NCI-H524 (cell line): ENCODE measurements at places on chromosomes 1 and 21.

GRCh38 chr1:147735423-147735822, 25.0 kb downstream of the GJA5 start:
- no peak for DNase-seq

DNA sequence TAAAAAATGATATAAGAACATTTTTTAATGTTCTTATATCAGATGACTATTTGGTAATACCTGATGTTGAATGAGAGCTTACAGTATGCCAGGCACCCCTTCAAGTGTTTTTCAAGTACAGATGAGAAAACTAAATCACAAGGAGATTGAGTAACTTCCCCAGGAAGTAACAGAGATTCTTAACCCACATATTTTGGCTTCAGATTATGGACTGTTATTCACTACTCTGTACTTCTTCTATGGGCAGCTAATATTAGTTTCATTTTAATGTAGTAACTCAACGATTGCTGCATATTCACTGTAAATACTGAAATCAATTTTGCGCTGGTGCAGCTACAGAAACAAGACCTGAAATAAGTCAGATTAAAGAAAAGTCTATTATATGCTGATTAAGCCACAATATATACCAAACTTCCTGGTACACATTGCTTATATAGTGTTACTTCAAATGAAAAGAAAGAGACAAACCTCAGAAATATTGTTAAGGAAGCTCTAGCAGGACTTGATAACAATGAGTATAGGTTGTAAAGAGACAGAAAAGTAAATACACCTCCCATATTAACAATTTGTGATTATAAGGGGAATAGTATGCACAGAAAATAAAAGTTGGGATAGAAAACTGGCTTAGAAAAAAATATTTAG, 19.7 kb downstream of the DPYD start:
- no peak for DNase-seq

- DNase-seq: no peak
These were observed 23.1 kb downstream of the SOD1 start for GRCh38 chr21:31682620-31683019.

GRCh38 chr1:205375835-205376545, 19.3 kb upstream of the KLHDC8A start:
- DNase-seq: peak; percentile 53

DNA sequence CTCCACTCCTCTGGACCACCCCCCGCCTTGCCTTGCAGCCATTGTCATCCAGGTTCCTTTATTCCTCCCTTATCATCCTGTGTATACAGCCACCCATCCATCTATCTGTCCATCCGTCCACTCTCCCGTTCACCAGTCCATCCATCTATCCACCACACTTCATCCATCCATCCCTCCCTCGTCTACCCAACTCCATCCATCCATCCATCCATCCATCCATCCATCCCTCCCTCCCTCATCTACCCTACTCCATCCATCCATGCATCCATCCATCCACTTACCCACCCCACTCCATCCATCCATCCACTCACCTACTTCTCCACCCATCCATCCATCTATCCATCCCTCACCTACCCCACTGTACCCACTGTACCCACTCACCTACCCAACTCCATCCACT, 35.4 kb downstream of the DHRS3 start:
- no peak for DNase-seq

- no peak for DNase-seq
These were observed 10.3 kb downstream of the ACTRT2 start for GRCh38 chr1:3031401-3032221.

DNA sequence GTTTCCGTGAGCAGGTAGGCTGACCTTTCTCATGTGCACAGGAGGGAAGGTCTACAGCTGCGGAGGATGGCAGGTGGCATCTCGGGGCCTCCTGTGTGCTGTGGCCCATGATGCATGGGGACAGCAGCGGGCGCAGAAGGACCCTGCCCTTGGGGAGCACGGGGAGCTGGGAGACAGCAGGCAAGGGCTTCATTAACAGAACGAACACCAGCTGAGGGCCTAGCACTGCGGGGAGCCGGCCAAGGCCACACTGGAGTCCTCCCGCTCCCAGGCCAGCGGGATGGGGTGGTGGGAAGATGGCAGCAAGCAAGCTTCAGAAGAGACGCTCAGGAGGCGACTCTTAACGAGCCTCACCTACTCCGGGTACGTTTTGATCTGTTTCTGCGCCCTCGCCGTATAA, 66.6 kb downstream of the SCCPDH start:
- no peak for DNase-seq

DNA sequence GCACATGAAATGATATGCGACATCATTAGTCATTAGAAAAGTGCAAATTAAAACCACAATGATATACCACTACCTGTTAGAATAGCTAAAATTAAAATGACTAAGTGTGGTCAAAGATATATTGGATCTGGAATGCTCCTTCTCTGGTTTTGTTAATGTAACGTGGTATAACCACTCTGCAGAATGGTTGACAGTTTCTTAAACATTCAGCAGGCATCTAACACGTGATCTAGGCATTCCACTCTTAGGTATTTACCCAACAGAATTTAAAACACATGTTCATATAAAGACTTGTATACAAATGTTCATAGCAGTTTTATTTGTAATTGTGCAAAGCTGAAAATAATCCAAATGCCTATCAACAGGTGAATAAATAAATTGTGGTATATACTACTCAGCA, 165.0 kb upstream of the PLXNA2 start:
- DNase-seq: no peak

GRCh38 chr1:187942986-187943385, 1114.2 kb downstream of the PLA2G4A start:
- no peak for DNase-seq

DNA sequence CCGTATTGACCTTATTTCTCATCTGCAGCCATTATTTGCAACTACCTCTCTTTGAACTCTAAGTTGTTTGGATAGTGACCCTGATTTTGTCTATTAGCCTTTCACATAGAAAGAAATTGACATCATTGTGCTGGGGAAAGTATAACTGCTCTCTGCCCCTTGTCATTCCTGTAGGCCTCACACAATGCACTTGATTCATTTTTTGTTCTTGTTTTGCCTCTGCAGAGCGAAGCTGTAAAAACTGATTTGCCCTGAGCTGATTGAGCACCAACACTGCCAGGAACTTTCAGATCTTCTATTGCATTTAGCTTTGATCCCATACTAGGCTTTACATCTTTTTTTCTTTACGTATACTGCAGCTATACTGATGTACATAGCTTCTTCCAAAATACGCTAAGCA, 167.2 kb upstream of the PTBP2 start:
- no peak for DNase-seq

DNA sequence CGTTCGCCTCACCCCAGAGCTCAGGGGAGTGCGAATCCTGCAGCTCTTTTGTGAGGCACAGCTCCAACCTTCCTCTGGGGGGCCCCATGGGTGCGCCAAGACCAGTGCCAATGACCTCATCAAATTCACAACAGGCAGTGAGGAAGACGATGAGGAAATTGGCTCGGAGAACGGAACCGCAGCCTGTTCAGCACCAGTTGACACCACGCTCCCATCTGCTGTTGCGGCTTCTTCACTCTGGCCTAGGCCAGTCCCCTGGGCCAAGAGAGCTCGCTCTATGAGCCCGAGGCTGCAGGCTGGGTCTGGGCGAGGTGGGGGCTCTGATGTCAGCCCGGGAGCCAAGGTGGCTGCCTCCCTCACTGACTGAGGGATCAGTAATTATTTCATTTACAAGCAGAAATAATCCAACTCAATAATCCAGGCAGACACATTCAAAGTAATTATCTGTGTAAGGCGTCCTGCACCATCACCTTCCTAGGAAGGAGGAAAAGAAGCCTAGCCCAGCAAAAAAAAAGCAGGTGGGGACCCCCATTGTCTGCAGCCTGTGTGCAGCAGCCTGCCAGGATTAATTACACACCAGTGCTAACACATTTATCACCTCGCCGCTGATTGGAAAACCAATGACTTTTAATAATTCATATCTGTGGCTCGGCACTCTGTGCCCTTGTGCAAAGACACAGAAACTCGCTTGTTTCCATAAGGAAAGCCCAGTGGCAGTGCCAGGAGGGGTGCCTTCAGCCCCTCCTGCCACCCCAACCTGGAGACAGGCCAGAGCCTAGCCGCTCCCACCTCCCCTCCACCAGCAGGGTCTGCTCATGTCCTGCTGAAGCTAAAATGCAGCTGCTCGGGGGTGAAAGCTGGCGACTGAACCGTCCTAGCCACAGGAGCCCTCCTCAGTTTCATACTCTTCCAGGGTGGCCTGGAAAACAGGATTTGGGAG, 1.9 kb downstream of the PLEKHA6 start:
- DNase-seq: peak; percentile 62

GRCh38 chr1:245500546-245500945, 345.8 kb downstream of the KIF26B start:
- no peak for DNase-seq

- no peak for DNase-seq
These were observed 2.2 kb downstream of the TNFRSF4 start for GRCh38 chr1:1211541-1212441.

GRCh38 chr1:94713472-94714141, 106.5 kb upstream of the SLC44A3 start:
- DNase-seq: peak; percentile 48

DNA sequence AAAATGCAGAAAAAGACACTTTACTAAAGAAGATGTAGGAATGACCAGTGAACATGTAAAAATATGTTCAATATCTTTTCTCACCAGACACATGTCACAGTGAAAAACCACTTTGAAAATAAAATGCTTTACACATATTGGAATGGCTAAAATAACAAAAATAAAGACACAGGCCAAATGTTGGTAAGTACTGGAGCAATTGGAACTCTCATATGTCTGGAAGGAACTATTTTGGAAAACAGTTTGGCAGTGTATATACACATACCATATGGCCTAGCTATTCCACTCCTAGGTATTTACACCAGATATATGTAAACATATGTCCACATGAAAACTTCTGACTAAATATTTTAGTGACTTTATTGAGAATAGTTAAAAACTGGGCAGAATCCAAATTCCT, 927.2 kb downstream of the BRINP3 start:
- DNase-seq: no peak

DNA sequence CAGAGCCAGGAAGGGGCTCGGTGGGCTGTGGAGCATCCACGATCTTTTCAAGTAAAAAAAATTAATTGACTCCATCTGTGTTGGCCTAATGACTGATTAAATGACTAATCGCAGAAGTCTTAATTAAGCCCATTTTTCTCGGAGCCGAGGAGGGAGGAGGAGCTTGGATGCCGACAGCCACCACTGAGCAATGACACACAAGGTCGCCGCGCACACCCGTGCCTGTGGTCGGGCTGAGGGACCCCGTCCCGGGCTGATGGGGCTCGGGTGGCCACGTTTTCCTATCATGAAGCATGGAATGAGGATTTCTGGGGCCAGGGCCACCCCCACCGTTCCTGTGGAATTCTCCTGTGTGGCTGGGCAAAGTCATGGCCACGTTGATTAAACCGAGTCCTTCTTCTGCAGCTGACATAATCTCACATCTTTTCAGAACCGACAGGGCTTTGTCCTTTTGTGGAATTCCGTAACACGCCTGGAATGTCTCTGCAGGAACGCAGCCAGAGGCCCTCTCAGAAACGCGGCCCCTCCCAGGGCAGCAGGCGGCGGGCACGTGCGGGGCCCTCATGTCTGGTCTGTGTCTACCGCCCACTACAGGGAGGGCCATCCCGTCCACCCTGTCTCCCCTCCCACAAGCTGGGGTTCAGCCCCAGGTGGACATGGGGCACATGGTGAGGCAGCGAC, 60.7 kb downstream of the MORN1 start:
- DNase-seq: no peak

GRCh38 chr21:35510957-35511695, 462.0 kb upstream of the RUNX1 start:
- DNase-seq: no peak

GRCh38 chr1:18731591-18732235, 101.1 kb downstream of the PAX7 start:
- DNase-seq: no peak

DNA sequence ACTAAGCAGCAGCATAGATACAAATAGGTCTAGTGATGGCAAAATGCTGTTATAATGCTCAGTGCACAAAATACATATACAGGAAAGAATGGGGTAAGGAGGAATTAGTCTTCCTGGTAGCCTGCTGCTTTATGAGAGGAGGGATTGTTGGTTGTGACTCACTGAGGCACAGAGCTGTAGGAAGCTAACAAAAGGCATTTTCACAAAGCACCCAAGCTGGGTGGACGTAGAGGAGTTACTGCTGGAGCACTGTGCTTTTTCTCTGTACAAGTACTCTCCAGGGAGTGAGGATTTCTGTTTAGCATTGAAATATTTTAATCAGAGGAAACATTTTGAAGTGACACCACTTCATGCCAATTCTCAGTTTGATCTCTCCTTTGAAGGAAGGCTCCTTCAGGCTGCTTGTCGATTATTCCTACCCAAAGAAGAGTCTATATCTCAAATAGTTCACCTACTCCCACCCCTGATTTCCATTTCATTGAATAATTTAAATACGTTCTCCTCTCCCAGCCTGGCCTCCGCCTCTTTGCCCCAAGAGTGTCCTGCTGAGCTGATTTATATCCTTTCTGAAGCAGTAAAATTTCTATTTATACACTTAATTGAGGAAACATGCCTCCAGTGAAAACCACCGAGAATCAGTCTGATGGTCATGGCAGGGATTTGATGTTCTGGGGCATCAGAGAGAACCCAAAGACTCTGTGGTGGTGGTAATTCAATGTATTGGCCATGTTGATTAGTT, 271.9 kb downstream of the HHAT start:
- DNase-seq: no peak

- no peak for DNase-seq
These were observed 15.8 kb downstream of the SOD1 start for GRCh38 chr21:31675318-31675717.

DNA sequence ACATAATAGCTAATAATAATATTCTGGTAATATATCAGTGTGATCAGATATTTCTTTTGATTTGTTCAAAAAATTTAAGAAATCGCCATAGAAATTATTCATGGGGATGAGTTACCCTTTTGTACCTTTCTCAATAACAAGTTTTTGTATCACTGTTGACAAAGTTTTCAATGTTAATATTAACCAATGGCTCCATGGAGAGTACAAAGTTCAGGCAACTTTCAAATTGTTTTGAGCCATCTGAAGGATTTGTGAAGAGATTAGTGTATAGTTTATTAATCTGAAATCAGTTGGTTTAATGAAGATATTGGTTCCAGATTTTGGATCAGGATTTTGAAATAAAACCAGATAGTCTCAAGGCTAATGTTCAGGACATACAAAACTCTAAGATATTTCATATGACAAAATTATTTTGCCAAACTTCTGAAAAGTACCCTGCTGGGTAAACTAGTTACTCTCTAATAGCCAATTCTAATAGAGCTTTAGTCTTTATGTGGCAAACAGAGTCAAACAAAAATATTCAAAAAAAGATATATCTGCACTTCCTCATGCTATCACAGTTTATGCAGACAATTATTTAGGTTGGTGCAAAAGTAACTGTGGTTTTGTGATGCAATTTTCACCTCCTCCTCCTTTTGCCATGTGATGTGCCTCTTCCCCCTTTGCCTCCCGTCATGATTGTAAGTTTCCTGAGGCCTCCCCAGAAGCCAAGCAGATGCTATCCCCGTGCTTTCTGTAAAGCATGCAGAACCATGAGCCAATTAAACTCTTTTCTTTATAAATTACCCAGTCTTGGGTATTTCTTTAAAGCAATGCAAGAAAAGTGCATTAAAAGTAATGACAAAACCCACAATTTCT, 1105.0 kb downstream of the PLA2G4A start:
- no peak for DNase-seq

GRCh38 chr1:236681219-236681618, 5.1 kb upstream of the ACTN2 start:
- DNase-seq: no peak

GRCh38 chr1:245213066-245213831, 58.5 kb downstream of the KIF26B start:
- DNase-seq: peak; percentile 28
